ENCODE measurements at places on chromosomes 4 and X.

DNA sequence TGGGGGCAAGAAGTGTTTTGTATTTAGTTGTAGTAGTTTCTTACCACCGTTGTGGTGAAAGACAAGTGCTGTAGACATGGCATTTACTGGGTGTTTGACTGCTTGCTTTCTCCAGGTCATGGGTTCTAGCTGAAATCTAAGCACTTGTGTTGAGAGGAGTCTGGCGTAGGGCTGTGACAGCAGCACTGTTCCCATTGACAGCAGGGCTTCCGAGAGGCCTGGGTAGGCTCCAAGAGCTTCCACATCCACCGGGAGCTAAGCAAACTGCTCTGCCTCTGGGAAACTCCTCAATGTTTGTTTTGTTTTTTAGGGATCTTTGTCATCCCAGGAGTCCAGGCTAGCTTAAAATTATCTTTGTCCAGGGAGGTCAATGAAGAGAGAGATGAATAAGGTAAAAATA lies 44.3 kb downstream of the BMPR1B start:
- no peak for DNase-seq

DNA sequence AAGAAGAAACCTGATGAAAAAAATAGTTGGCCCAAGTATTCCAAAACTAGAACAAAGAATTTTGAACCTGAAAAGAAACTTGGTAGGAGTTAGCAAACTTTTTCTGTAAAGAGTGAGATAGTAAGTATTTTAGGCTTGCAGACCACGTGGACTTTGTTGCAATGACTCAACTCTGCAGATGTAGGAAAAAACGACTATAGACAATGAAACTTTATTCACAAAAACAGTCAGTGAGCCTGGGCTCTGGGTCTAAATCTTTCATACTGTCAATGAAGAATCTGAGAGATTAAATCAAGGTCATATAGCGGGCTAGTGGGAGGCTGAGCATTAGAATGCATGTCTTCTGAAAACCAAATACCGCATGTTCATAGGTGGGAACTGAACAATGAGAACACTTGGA lies 23.0 kb downstream of the SH3D19 start:
- DNase-seq: no peak

GRCh38 chr4:93317057-93317456 lies 511.5 kb upstream of the ATOH1 start:
- DNase-seq: no peak

- no peak for DNase-seq
Measured at GRCh38 chr4:120053911-120054310, 12.7 kb downstream of the MAD2L1 start.

DNA sequence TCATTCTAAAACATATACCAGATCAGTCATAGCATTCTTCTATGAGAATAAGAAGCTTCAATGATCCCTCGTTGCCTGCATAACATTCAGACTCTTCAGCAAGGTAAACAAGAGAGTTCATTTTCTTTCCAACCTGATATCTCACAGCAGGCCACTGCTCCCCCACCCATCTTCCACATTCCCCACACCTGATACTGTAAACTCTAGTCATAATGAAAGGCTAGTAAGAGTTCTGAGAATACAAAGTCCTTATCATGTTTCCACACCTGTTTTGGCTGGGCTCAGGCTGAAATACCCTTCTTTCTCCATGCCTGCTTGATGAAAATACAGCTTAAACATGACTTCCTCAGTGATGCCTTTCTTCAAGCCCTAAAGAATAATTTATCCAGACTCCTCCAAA lies 2.3 kb upstream of the AASDH start:
- DNase-seq: no peak

DNA sequence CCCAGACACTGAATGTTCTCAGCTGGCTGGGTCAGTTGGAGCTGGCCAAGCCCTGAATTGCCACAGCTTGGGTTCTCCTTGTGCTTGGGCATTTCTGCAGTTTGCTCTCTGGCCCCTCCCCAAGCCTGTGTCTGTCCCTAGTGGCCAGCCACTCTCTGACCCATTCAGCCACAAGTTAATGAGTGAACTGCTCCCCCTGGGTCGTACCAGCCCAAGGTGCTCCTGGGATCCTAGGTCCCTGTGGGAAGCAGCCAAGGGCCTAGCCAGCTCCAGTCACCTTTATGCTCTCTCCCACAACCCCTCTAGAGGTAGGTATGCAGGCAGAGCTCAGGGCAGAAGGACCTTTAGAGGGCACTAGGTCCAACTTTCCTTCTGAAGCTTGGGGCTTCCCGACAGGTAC lies 51.5 kb downstream of the STARD8 start:
- DNase-seq: no peak

DNA sequence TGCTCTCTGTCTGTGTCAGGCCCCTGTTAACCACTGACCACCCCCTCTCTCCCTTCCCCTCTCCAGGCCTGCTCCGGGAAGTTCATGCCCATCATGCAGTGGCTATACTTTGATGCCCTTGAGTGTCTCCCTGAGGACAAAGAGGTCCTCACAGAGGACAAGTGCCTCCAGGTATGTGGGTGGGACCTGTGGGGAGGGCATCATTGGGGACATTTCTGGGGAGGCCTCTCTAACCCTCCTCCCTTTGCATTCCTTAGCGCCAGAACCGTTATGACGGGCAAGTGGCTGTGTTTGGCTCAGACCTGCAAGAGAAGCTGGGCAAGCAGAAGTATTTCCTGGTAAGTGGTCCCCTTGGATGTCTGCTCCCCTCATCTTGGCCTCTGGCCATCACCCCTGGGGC lies 9.2 kb downstream of the UBA1 start:
- no peak for DNase-seq

- DNase-seq: no peak
Measured at GRCh38 chrX:1451661-1452515, 821 bp downstream of the ASMTL start.

- DNase-seq: peak; percentile 24
Measured at GRCh38 chr4:14871676-14872430, 130.4 kb upstream of the CPEB2 start.

GRCh38 chr4:152630324-152630723 lies 49.5 kb downstream of the TMEM154 start:
- DNase-seq: no peak

DNA sequence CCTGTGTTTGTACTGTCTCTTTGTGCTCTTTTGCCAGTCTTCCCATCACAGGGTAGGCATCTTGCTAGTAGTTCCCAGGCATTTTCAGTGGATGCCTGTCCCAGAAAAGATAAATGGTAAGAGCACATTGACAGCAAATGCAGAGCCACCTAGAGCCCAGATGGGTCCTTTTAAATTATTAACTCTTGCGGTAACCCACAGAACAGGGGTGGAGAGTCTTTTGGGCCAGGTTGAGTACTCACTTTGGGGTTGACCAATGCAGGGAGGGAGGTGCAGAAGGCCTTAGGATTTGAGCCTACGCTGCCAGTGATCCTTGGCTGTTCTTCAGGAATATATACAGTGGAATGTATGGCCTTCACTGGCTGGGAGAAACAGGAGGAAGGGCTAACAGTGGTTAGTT lies 173.8 kb downstream of the MSN start:
- DNase-seq: no peak

GRCh38 chr4:126991965-126992364 lies 640.8 kb upstream of the INTU start:
- DNase-seq: no peak

DNA sequence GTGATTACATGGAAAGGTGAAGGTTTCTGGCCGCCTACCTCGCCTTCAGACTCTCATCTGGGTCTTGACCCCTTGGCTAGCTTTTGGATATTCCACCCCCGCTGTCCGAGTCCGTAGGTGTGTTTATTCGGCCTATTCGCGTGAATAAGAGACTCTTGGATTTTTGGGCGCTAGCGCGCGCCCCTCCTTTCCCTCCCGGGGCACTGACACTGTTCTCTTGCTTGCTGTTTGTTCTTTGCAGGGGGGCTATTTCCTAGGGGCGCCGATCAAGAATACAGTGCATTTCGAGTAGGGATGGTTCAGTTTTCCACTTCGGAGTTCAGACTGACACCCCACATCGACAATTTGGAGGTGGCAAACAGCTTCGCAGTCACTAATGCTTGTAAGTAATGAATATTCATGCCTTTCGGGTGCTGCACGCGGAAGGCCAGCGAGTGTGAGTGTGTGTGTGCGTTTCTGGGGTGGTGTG lies 932 bp downstream of the GRIA2 start:
- no peak for DNase-seq

DNA sequence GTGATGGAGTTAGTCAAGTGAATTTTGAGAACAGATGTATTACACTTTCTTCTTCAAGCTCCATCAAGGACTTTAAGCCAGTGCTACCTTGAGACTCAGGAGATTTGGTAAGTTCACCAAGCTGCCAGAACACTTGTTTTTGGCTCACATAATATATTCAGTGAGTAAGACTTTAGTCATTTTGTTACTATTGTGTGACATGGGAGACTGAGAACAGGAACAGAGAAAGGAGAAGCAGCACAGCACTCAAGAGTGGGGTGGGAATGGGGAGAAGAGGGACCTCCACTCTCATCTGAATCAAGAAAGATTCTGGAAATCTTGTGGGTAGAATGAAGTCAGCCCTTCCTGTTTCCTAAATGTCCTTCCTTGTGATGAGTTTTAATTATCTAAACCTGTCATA lies 87.3 kb upstream of the TET2 start:
- DNase-seq: no peak

- DNase-seq: no peak
Measured at GRCh38 chrX:104795804-104796203, 229.8 kb downstream of the IL1RAPL2 start.

GRCh38 chr4:3656416-3657356 lies 109.5 kb upstream of the ADRA2C start:
- DNase-seq: no peak

- DNase-seq: no peak
Measured at GRCh38 chr4:95838192-95838591, 1.7 kb upstream of the PDHA2 start.

DNA sequence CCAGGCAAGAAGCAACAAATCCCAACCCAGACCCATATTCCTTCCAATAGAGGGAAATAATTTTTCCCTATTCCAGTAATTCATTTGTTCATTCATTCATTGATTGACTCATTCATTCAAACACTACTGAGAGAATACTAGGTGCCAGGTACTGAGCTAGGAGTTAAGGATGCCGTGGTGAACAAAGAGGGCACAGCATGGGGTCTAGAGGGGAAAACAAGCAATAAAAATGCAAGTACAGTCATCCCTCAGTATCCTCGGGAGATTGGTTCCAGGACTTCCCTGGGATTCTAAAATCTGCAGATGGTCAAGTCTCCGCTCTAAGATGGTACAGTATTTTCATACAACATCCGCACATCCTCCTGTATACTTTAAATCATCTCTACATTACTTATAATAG lies 18.7 kb downstream of the RASGEF1B start:
- DNase-seq: no peak

DNA sequence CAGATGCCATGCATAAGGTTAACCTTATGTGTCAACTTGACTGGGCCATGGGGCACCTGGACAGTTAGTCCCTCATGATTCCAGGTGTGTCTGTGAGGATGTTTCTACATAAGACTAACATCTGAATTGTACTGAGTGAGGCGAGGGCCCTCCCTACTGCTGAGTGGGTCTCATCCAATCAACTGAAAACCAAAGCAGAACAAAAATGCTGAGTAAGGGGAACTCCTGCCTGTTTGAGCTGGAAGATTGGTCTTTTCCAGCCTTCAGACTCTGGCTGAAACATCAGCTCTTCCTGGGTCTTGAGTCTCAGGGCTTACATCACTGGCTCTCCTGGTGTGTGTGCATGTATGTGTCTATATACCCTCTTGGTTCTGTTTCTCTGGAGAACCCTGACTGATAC lies 13.8 kb downstream of the NELFA start:
- DNase-seq: no peak

- no peak for DNase-seq
Measured at GRCh38 chr4:55560096-55560495, 13.4 kb upstream of the CLOCK start.

DNA sequence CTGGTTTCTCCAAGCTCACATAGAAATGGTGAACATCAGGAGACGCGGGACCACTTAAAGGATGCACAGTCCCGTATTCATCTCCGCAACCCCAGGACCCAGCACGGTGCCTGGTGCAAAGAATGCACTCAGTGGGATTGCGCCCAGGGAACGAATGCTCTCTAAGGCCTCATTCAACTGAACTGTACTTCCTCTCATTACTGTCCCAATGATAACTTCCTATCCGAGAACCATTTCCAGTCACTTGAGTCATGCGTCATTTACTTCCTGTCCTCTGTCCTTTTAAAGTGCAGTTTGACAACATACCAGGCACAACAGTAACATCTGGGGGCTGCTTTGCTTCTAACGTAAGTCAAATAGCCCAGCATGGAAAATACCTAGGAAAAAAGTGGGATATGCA lies 75.7 kb downstream of the RBM47 start:
- DNase-seq: no peak

GRCh38 chr4:80535551-80535950 lies 200.0 kb downstream of the CFAP299 start:
- DNase-seq: no peak

DNA sequence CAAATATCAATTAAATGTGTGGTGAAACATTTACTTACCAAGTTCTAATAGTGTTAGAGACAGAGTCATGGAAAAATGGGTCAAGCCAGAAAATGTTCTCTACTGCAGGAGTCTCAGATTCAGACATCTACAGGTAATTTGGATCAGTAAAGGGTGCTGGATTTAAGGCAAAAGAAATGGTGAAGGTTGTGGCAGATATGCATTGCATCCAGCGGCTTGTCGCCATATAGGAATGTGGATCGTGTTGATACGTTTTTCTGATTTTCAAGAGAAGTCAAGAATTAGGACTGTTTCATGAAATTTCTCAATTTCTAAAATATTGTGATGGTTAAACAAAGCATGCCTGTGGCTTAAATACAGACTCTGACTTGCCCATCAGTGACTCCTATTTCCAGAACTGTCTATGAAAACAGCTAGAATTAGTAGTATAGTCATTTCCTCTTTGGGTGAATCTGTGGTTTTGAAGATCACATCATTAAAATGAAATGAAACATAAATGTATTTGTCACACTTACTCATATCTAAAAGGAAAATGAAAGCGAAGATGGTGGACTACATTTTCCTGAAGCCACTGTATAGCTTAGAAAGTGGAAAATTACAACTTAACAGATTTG lies 110.1 kb upstream of the VEGFC start:
- no peak for DNase-seq

DNA sequence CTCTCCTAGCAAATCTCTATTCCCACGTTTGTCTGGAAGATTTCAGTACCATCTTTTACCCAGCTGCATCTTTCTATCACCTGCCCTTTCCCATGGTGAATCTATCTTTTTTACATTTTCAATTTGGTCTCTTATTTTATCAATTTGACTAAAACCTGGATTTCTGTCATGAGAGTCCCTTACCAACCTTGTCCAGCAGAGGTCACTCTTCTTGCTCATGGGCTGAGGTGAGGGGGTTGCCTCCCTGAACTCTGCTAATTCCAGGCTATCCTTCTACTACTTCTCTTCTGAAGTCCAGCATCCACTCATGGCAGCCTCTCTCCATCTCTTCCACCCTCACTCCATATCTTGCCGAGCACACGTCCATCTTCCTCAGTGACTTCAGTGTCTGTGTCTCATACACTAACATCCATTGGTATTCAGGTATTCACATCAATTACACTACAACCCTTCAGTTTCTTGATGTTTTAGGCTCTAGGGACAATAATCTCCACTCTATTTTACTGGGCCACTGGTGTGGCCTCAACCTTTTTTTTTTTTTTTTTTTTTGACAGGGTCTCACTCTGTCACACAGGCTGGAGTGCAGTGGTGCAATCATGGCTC lies 17.8 kb upstream of the ZNF827 start:
- DNase-seq: peak; percentile 7

- DNase-seq: no peak
Measured at GRCh38 chr4:118799231-118799942, 36.5 kb downstream of the SEC24D start.
